ENCODE measurements at places on chromosomes 6 and 20. TPM values are rescaled to one million over a fixed set of nuclear protein-coding genes. Genes with fewer than 3 reads are reported as not detected.

DNA sequence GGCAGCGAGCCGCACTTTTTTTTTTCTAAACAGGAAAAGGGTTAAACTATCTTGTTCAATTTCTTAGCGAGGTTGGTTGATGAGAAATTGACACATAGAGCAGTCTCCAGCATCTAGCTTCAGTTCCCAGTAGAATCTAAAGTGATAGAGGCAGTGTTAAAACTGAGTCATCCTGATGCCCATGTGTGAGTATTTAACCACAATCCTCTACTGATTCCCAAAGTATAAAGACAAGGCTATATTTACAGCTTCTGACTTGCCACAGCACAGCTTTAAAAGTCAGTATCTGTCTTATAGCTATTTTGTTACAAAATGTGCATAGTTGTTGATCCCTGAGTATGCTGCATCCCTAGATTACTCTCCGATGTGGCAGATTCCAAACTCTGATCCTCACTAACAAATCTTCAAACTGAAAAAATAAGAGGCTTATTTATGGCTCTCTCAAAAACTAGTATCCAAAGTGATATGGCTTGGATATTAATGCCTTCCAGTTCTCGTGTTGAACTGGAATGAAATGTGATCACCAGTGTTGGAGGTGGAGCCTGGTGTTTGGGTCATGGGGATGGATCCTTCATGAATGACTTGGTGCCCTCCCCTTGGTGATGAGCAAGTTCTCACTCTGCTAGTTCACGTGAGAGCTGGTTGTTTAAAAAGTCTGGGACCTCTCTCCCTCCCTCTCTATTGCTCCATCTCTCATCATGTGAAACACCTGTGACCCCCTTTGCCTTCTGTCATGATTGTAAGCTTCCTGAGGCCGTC, 13.1 kb upstream of the POPDC3 start:
- H3K4me1 ChIP-seq, result no peaks in the 10 kb centered on the region
- DNase-seq, result no peak
- no peak overlapping the region for H3K27ac ChIP-seq
- no peaks in the 10 kb centered on the region for H3K36me3 ChIP-seq
- H3K27me3 ChIP-seq, result peaks cover 13% of the 10 kb centered on the region
- H3K4me3 ChIP-seq, result no peak overlapping the region

The ZNF391 gene
- total RNA-seq, result 5.8 TPM

DNA sequence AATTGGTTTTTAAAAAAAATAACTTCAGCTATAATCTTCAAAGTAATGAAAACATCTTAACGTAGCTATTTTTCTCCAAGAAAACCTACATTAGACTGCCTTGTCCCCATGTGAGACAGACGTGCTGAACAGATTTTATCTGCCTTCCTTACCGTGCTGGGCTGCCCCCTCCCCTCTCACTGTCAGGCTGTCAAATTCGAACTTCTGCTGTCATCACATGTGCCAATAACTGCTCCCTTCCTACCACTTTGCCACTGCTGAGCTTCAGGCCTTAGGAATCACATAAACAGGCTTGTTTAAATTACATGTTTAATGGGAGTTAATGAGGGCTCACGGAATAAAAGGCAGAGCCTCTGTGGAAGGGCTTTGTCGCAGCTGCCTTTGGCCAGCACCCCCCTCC, 77.0 kb upstream of the NHSL1 start:
- no peaks in the 10 kb centered on the region for H3K4me1 ChIP-seq
- no peaks in the 10 kb centered on the region for H3K36me3 ChIP-seq
- H3K27me3 ChIP-seq, result peaks cover 46% of the 10 kb centered on the region

The AK9 gene
- total RNA-seq, result 1.1 TPM

- peaks cover 84% of the 10 kb centered on the region for H3K27me3 ChIP-seq
- no peaks in the 10 kb centered on the region for H3K4me1 ChIP-seq
- no peak for DNase-seq
- no peak overlapping the region for H3K27ac ChIP-seq
Observed at GRCh38 chr6:169160091-169160854, 93.4 kb downstream of the THBS2 start.

The EYA4 gene
- not detected for total RNA-seq

The PLCB1 gene
- total RNA-seq, result 1.1 TPM

DNA sequence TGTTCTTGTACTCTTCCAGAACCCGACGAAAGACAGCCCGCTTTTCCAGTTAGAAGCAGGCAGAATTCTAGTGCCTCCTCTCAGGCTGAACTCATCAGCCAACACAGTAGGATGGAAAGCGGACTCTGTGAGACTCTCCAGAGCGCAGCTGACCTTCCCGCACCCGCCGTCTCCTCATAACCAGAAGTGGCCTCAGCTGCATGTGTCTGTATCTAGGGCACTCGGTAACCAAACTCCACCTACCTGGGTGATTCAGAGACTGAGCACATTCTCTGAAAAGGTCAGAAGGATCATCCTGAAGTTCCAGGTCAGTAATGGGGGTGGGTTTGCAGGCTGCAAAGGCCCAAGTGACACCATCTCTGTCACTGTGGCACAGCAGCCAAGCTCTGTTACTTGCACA, 66.7 kb upstream of the NFATC2 start:
- no peak for DNase-seq
- no peak overlapping the region for H3K27ac ChIP-seq
- no peaks in the 10 kb centered on the region for H3K36me3 ChIP-seq
- H3K4me1 ChIP-seq, result no peaks in the 10 kb centered on the region
- no peak overlapping the region for H3K4me3 ChIP-seq

The ZBTB46 gene
- total RNA-seq, result 4.6 TPM

All from K562 (cell line).